Caki2 (cell line): ENCODE measurements at places on chromosomes 5 and 9. TPM values are rescaled to one million over a fixed set of nuclear protein-coding genes. Genes with fewer than 3 reads are reported as not detected.

The SMIM33 gene
- not detected in 2 replicates for total RNA-seq

DNA sequence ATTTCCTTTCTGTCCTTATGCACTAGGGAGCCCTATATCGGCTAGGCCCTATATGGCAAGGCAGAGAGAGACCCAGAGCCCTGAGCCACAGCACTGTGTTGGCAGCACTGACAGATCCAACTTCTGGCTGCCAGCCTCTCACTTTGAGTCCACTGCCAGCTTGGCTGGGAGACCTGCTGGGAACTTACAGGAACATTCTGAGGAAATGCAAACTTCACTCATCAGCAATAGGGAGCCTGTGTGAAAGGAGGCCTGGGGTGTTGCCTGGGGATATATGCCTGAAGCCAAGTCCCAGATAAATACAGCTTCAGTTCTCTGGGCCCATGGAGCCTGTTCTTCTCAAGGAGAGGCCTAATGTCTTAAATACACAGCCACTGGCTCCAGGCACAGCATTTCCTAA, 78.0 kb downstream of the ADRB2 start:
- no peak for DNase-seq

GRCh38 chr5:163916376-163916775, 411.0 kb downstream of the MAT2B start:
- DNase-seq = no peak

DNA sequence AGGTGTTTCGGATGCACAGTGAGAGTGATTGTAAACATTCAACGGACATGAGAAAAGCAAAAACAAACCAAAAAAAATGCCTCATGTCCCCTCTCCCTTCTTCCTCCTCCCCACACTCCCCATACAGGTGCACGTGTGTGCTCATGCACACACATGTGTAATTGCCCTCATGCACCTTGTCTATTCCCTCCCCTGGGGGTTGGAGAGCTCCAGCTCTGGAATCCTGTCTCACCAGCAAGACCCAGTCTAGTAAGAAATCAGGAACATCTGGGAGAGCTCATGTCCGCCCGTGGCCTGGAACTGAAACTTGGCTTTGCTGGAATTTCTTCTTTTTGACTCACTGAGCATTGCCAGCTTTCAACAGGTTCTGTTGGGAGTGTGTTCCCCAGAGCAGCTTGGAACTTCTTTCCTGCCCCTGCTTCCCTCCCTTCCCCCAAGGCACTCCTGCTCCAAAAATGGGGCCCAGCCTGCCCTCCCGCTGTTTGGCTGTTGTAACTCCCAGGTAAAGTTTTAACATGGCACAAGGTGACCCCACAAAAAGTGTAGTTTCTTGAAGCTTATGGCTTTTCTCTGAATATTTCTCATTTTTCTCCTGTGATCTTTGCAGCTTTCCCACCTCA, 190.1 kb downstream of the NR3C1 start:
- no peak for DNase-seq

DNA sequence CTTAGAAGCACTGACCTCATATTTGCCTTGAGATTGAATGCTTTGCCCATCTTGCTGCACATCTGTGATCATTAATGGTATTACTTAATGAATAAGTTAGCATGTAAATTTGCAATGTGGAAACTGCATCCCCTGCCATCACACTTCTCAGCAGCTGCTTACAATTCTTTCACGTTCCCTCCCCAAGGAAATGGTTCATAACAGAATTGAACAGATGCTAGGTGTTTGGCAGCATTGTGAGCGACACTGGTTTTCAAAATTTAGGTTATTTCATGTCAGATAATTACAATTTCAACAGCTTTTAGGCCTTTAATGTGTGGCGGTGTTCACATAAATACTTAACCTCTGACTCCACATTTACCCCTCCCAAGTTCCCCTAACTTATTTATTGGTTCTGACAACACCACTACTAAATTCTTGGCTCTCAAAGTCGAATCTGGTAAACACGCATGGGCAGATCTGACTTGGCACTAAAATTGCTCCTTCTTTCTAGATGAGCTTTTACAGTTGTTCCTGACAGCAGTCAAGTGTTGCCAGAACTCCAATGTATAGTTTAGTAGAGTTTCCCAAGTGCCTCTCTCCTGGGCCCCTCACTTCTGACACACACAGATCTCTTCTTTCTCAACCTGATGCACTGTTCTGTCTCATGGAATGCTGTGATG, 46.8 kb downstream of the SLC1A3 start:
- no peak for DNase-seq

GRCh38 chr9:33244137-33244784, 4.3 kb downstream of the SPINK4 start:
- no peak for DNase-seq
